ENCODE measurements at places on chromosomes 5 and 9. TPM values are rescaled to one million over a fixed set of nuclear protein-coding genes. Genes with fewer than 3 reads are reported as not detected.

DNA sequence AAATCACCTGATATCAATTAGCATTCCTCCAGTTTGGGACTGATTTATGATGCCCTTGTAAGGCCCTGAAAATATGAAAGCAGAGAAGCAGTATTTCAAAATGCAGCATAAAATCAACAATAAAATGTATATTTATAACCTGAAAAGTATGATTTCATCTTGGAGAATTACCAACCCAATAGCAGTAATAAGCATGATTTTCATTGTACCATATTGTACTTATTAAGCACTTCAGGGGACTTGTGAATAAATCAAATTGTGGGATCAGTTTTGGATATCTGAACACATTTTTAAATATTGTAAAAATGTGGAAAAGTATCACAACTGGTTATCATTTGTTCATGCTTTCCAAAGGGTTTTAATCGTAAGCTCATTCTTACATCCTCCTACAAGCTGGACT is 250.8 kb downstream of the DMRT2 start:
- no peak for DNase-seq
- H3K36me3 ChIP-seq, result no peaks in the 10 kb centered on the region
- H3K4me3 ChIP-seq, result no peak overlapping the region
- H3K27ac ChIP-seq, result no peak overlapping the region
- H3K4me1 ChIP-seq, result no peaks in the 10 kb centered on the region

The RMRP gene
- polyA plus RNA-seq, result 359 TPM

DNA sequence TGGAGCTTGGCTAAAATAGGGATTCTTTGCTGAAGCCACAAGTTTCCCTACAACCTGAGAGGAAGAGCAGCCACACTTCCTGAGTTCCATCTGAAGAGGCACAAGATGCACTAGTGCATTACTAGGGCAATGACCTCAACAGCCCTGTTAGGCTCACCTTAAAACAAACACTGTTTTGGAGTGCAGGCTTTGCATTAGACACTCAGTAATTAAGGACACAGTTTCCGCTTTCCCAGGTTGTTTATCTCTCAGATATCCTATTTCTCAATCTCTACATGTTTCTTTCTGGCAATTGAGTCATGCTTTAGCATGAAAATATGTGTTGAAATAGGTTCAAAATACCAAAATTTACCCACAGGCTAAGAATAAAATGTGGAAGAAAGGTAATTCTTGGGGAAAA is 34.2 kb downstream of the EMB start:
- no peak overlapping the region for H3K27ac ChIP-seq
- no peaks in the 10 kb centered on the region for H3K36me3 ChIP-seq

DNA sequence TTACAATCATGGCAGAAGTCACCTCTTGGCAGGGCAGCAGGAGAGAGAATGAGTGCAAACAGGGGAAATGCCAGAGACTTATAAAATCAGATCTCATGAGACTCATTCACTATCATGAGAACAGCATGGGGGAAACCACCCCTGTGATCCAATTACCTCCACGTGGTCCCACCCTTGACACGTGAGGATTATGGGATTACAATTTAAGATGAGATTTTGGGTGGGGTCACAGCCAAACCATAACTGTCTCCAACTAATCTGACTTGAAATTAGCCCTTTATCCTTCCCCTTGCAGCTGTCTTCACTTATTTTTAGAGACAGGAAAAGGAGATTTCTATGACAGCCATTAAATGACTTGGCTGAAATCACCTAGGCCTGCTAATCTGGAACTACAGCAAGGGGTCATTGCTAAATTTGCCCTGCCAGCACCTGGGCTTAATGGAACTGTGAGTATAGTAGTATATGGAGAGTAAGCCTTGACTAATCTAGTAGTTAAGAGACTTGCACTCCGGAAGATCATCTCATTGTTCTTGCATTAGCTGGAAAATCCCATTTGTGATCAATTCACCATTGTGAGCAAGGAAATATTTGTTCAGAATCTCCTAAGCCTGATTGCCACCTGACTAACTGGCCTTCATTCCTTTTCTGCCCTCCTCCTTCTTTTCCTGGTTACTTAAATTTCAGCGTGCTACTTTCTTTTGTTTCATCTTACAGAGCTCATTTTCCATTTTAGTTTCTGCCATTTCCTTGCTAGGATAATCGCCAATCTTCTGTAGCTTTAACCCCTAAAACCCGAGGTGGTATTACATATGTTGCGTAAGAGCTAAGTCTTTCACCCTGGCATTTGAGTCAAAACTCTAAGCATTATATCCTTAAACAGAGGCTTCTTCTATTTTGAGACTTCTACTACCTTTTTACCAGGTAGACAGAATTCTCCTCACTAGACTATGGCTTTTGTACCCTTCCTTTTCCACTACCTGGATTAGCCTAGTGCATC is 65.3 kb upstream of the RUSC2 start:
- no peak for DNase-seq
- no peaks in the 10 kb centered on the region for H3K36me3 ChIP-seq
- no peaks in the 10 kb centered on the region for H3K27me3 ChIP-seq
- no peak overlapping the region for H3K4me3 ChIP-seq

DNA sequence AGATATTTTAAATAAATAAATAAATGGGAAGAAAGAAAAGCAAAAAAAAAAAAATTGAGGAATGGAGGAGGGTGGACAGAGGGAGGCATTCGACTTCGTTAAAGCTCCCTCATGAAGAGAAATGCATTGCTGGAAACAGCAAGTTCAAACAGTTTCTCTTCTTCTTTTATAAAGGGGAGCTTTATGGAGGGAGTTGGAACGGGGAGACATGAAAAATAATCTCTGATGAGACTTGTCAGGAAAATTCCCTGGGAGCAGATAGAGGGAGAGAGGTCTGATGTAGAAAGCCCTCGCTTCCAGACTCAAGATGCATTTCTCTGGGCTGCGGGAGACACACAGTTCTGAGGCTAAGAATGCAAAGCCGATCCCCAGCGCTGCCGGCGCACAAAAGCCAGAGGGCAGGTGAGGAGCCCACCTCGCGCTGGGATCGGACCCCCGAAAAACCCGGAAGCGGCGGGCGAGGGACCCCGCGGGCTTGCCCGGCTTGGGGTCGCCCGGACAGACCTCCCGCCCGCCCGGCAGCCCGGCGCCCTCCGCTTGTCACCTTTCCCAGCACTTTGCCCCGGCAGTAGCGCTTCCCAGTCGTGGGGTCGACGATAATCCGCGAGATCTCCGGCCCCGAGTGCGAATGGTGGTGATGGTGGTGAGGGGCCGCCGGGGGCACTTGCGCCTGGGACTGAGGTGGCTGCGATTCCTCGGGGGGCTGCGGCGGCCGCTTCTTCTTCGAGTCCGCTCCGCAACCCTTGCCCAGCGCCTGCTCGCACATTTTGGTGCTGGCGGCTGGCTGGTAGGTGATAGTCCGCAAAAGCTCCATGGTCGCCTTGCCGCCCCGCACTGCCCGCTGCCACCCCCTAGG is 512 bp downstream of the PLK2 start:
- peaks cover 24% of the 10 kb centered on the region for H3K36me3 ChIP-seq
- DNase-seq, result peak; percentile 46
- peak overlapping the region; percentile 94 for H3K4me3 ChIP-seq
- peak overlapping the region; percentile 87 for H3K27ac ChIP-seq

The F2RL2 gene
- 33.3 TPM for polyA plus RNA-seq

DNA sequence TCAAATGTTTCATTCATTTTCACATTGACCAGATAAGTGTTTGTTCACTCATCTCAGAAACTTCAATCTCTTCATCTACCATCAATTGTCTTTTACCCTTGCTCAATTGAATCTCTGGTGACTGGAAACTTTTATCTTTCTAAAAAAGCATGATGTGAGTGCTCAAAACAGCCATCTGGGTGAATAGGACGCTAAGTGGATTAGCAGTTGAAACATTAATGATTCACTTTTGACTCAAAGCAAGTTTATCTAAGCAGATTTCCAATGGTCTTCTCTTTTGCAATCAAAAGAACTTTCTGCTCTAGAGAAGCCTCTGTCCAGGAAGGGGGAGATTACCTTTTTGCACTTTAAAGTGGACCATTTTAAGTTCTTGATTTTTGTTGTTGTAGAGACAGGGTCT is 22.2 kb downstream of the KLF4 start:
- H3K36me3 ChIP-seq, result no peaks in the 10 kb centered on the region
- H3K27me3 ChIP-seq, result peaks cover 3% of the 10 kb centered on the region
- H3K4me1 ChIP-seq, result peaks cover 3% of the 10 kb centered on the region
- no peak overlapping the region for H3K4me3 ChIP-seq
- H3K27ac ChIP-seq, result no peak overlapping the region
- no peak for DNase-seq

GRCh38 chr5:157456301-157456700 is 3.7 kb upstream of the NIPAL4 start:
- H3K27me3 ChIP-seq, result peaks cover 20% of the 10 kb centered on the region
- DNase-seq, result no peak
- H3K4me3 ChIP-seq, result no peak overlapping the region

The C9orf50 gene
- not detected for polyA plus RNA-seq

DNA sequence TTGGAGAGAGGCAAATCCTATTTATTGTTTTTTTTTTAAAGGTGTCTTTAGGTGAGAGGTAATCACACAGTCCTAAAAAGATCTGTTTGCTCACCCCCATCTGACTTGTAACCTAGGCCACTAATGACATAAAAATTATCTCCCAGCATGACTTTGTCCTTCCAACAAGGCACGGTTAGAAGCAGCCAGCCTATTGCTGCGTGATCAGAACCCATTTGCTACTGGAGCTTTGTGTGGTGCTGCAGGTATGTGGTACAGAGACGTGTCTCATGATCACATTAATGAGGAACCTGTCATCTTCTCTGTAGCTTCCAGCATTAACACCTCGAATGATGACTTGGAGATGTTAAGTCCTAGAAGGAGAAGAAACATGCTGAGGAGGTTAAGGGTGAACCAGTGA is 555.8 kb upstream of the TLE4 start:
- H3K27me3 ChIP-seq, result no peaks in the 10 kb centered on the region
- peaks cover 45% of the 10 kb centered on the region for H3K4me1 ChIP-seq
- H3K4me3 ChIP-seq, result no peak overlapping the region
- no peak for DNase-seq
- no peaks in the 10 kb centered on the region for H3K36me3 ChIP-seq

DNA sequence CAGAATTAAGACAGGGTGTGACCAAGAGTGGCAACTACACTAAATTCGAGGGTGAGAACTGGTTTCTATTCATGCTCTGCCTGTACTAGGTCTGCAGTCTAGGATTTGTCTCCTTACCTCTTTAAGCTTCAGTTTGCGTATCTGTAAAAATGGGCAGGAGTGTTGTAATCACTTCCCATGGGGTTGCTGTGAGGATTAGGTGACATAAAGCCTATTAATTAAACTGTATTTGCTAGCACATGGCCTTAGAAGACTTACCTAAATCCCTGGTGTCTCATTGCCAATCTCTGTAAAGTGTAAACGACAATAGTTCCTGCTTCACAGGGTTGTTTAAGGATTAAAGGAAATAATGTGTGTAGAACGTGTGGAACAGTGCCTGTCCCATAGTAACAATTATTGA is 193.6 kb downstream of the DRD1 start:
- no peaks in the 10 kb centered on the region for H3K4me1 ChIP-seq
- no peaks in the 10 kb centered on the region for H3K36me3 ChIP-seq
- H3K4me3 ChIP-seq, result no peak overlapping the region
- no peak overlapping the region for H3K27ac ChIP-seq
- DNase-seq, result no peak
- no peaks in the 10 kb centered on the region for H3K27me3 ChIP-seq

GRCh38 chr9:76638001-76638400 is 126.2 kb upstream of the PCA3 start:
- H3K36me3 ChIP-seq, result peaks cover 3% of the 10 kb centered on the region
- no peak overlapping the region for H3K27ac ChIP-seq
- no peaks in the 10 kb centered on the region for H3K27me3 ChIP-seq
- H3K4me1 ChIP-seq, result peaks cover 5% of the 10 kb centered on the region

GRCh38 chr5:98206566-98206965 is 566.9 kb upstream of the RGMB start:
- no peak for DNase-seq
- H3K27ac ChIP-seq, result no peak overlapping the region
- H3K27me3 ChIP-seq, result no peaks in the 10 kb centered on the region
- H3K36me3 ChIP-seq, result no peaks in the 10 kb centered on the region
- no peaks in the 10 kb centered on the region for H3K4me1 ChIP-seq
- H3K4me3 ChIP-seq, result no peak overlapping the region

DNA sequence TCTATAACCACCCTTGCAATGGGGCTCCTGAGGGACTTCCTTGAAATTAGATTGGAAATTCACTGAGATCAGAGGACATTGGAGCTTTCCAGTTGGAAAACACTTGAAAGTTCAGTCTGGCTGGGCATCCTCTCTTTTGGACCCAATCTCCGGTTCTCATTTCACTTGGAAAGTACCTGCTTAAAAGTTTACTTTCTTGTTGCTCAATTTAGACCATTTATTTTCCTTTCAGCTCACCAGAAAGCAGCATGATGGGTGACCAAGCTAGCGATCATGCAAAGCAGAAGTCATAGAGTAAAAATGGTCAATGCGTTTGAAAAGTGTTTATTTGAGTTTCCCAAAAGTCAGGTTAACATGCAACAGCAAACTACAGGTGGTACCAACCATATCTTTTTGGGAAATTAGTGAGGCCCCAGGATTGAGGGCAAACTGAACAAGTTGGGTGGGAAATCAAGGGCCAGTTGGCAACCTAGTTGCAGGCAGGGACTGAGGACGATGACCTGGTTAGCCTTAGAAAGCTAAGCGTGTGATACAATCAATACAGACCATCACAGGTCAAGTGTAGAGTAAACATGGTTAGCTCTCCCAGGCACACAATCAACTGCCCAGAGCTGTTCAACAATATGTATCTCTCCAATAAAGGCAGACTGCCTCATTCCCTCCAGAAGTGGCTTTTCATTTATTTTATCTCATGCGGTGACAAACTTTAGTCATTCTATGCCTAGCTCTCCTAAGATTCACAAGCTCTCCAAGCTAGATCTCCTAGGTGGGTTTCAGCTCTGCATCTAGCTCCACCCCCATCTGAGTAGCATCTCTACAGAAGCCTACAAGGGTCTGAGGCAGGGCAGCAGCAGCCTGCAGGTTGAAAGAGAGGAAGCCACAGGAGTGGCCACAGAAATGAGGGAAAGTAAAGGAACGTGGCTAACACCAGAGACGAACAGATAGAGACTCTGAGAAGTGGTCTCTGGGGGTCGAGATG is 136.9 kb downstream of the UGCG start:
- H3K27ac ChIP-seq, result no peak overlapping the region
- peaks cover 29% of the 10 kb centered on the region for H3K4me1 ChIP-seq
- H3K27me3 ChIP-seq, result no peaks in the 10 kb centered on the region
- no peak overlapping the region for H3K4me3 ChIP-seq

The GRAMD2B gene
- 2.0 TPM for polyA plus RNA-seq

Measured in endothelial cell of umbilical vein (primary cell).